Large intestine (tissue), 12 donors: ENCODE measurements at places on chromosomes 1 and 21.

DNA sequence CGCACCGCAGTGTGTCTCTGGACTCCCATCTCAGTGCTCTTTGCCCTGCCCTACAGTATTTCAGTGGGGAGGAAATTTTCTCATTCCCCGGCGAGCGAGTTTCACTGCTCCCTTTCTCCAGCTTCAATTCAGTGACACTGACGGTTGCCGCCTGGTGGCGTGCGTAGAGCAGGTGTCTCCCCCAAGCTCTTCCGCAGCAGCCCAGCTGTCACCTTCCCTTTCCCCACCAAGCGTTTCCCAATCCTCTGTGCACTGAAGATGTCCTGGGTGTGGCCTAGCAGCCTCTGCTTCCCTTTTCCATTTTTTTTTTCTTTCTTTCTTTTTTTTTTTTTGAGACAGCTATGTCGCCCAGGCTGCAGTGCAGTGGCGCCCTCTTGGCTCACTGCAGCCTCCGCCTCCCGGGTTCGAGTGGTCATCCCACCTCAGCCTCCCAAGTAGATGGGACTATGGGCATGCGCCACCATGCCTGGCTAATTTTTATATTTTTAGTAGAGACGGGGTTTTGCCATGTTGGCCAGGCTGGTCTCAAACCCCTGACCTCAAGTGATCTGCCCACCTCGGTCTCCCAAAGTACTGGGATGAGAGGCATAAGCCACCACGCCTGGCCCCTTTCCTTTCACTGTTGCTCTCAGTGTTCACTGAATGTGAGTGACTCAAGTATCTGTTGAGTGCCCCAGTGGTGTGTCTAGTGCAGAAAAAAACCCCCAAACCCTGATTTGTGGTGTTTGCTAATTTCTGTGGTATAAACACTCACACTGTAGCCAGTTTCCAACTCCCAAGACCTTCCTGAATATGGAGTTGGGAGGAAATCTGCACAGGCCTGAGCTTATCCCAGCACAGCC, 30.1 kb downstream of the TNFRSF1B start:
- no peaks in the 10 kb centered on the region for H3K27me3 ChIP-seq
- H3K4me3 ChIP-seq, result no peak overlapping the region
- H3K36me3 ChIP-seq, result peaks cover 27% of the 10 kb centered on the region
- H3K4me1 ChIP-seq, result no peaks in the 10 kb centered on the region
- H3K27ac ChIP-seq, result no peak overlapping the region

GRCh38 chr1:219422811-219423598, 189.9 kb downstream of the ZC3H11B start:
- no peaks in the 10 kb centered on the region for H3K4me1 ChIP-seq
- H3K36me3 ChIP-seq, result no peaks in the 10 kb centered on the region
- H3K27ac ChIP-seq, result no peak overlapping the region
- DNase-seq, result no peak

GRCh38 chr1:52659356-52659755, 26.4 kb downstream of the SHISAL2A start:
- H3K4me1 ChIP-seq, result no peaks in the 10 kb centered on the region
- H3K4me3 ChIP-seq, result no peak overlapping the region
- no peak overlapping the region for H3K27ac ChIP-seq

GRCh38 chr21:42414928-42415769, 11.4 kb downstream of the UBASH3A start:
- H3K4me1 ChIP-seq, result no peaks in the 10 kb centered on the region
- H3K27ac ChIP-seq, result no peak overlapping the region
- no peak for DNase-seq
- no peaks in the 10 kb centered on the region for H3K36me3 ChIP-seq

GRCh38 chr1:24437631-24438396, 22.2 kb downstream of the NIPAL3 start:
- no peak overlapping the region for H3K4me3 ChIP-seq
- no peaks in the 10 kb centered on the region for H3K27me3 ChIP-seq
- H3K27ac ChIP-seq, result no peak overlapping the region
- DNase-seq, result no peak

GRCh38 chr1:201140235-201140940, 13.4 kb upstream of the ASCL5 start:
- H3K27me3 ChIP-seq, result no peaks in the 10 kb centered on the region
- H3K4me3 ChIP-seq, result no peak overlapping the region
- H3K27ac ChIP-seq, result no peak overlapping the region
- H3K4me1 ChIP-seq, result no peaks in the 10 kb centered on the region

- peak overlapping the region; percentile 42 for H3K4me3 ChIP-seq
- H3K4me1 ChIP-seq, result peaks cover 28% of the 10 kb centered on the region
- H3K36me3 ChIP-seq, result no peaks in the 10 kb centered on the region
- H3K27me3 ChIP-seq, result peaks cover 5% of the 10 kb centered on the region
- peak; percentile 22 for DNase-seq
These were observed 62.6 kb upstream of the CD1D start for GRCh38 chr1:158117854-158118704.

GRCh38 chr1:98662356-98662670, 792 bp downstream of the SNX7 start:
- no peak for DNase-seq
- peaks cover 7% of the 10 kb centered on the region for H3K4me1 ChIP-seq
- H3K27me3 ChIP-seq, result no peaks in the 10 kb centered on the region
